ENCODE measurements at places on chromosomes 6 and 20.

DNA sequence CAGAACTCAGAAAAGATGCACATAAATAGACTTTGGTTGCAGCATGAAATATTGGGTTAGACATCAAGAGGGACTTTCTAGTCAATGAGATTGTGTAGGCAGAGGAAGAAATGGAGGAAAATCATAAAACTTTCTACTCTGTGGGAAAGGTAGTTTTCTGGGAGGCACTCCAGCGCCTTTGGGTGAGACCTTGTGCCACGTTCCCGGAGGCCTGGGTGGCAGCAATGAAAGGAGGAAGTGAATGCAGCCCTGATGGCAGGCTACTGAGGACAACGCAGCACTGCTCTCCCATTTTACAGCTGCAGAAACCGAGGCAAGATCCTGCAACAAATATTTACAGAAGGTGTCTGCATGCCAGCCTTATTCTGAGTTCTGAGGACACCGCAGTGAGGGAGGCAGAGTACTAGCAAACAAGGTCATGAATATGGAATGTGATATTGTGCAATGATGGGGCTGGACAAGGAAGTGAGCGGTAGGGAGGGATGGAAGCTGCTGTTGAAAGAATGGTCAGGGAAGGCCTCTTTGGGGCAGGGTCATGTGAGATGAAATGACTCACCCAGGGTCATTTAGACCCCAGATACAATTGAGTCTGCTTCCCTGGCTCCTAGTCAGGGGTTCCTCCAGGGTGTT is 159.1 kb downstream of the TFAP2C start:
- DNase-seq, result no peak

DNA sequence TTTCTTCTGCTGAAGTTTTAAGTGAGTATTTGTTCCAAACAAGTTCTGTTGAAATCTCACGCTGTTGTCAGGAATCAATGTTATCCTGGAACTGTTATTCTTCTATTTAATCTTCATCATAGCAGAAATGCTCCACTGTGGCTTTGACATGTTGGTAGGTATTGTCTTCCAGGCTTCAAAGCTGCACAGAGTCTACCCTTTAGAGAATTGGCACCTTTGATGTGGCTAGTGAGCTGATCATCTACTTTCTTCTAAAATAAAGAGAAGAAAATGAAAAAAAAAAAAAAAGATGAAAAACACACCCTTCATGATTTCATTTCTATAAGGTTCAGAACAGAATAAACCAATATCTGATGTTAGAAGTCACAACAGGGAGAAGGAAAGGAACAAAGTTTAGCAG is 5.8 kb upstream of the ZSCAN23 start:
- DNase-seq, result no peak

- DNase-seq, result no peak
Measured at GRCh38 chr20:31797364-31797763, 21.8 kb upstream of the MYLK2 start.

GRCh38 chr6:11054722-11055121 is 10.6 kb upstream of the ELOVL2 start:
- no peak for DNase-seq

GRCh38 chr6:25896252-25896651 is 22.2 kb upstream of the SLC17A3 start:
- DNase-seq, result no peak

DNA sequence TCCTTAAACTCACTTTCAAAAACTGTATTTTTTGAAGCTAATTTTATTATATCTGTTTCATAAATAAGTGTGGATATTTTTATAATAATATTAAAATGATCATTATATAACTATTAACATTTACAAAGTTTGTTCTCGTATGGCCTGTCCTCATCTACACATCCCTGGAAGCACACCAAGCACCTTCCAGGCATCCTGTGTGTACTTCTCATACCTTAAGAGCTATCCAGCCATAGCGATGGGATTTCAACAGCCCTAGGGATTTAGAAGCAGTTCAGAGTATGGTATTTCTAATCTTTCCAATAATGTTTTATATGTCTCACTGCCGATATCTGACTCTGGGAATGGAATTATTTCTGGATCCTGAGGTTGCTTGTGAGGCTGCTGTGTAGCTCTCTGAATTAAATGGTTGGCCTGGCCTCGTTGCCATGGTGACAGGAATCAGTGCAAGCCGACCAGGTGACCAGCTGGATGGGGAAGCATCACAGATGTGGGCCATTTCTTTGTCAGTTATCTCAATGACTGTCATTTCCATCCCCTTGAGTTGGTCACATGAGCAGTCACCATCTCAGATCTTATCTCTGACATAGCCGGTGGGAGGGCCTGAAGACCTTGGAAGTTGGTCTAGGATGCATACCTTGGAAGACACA is 265.2 kb upstream of the RIN2 start:
- no peak for DNase-seq

DNA sequence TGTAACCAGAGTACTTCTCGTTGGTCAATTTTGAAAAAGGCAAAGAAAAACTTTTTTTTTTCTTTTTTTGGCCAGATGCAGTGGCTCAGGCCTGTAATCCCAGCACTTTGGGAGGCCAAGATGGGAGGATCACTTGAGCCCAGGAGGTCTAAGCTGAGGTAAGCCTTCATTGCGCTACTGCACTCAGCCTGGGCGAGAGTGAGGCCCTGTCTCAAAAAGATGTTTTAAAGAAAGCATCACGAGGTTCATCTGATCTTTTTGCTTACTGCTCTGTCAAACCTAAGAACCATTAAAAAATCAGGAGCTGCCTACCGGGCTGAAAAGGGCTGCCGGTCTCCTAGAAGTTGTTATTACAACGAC is 607 bp downstream of the LYRM2 start:
- DNase-seq, result no peak

DNA sequence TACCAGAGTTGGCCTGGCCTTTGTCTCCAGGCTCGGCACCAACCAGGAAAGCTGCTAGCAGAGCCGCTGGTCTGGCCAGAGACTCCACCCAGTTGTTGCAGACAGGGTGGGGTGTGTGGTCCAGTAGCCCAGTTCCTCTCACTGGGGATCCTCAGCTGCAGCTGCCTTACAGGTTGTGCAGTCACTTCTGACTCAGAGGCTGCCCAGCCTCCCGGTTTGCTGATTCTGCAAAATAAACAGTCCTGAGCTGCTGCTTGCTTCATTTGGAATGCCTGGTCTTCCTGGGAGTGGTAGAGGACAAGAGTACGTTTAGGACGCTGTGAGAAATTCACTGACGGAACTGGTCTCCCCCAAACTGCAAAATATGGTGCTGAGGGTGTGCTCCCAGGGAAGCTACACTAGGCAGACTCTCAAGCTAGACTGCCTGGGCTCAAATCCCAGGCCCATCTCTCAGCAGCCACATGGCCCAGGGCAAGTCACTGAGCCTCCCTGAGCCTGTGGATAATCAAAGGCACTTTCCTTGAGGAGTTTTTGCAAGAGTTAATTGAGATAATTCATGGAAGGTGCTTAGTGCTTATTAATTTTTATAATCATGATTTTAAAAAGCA is 246.1 kb downstream of the TFAP2C start:
- no peak for DNase-seq

GRCh38 chr20:63490416-63490815 is 8.5 kb downstream of the EEF1A2 start:
- no peak for DNase-seq

- no peak for DNase-seq
Measured at GRCh38 chr6:22886650-22887581, 317.6 kb downstream of the HDGFL1 start.

DNA sequence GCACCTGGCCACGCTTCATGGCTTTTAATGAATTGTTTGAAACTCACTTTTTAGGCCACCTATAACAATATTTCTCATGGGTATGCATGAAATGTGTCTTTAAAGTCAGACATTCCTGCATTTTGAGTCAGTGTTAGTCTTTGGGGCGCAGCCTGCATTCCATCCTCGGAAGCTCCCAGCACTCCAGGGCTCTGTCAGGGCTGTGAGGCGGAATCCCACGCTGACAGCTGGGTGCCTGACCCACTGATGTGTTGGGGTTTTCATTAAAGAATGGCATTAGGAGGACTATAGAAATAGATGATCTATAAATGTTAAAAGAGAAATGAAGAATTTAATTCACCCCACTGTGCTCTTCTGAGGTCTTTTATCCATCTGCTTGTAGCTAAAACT is 16.2 kb upstream of the CLDN20 start:
- no peak for DNase-seq

GRCh38 chr6:111250791-111251354 is 163.6 kb downstream of the SLC16A10 start:
- no peak for DNase-seq

DNA sequence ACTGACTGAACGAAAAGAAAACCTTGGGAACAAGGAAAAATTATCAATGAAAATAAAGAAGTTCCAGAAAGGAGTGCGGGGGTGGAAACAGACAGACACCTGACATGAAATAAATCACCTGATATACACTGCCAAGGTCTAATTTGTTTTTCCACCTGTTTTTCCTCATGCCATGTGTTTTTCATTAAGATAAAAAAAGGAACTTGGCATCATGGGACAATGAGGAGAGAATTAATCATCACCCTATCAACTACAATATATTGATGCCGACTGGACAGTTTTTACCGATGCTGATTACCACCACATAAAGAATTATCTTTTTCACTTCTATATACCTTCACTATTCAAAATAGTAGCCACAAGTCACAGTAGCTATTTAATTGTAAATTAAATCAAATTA is 233.2 kb downstream of the ARHGAP18 start:
- no peak for DNase-seq

DNA sequence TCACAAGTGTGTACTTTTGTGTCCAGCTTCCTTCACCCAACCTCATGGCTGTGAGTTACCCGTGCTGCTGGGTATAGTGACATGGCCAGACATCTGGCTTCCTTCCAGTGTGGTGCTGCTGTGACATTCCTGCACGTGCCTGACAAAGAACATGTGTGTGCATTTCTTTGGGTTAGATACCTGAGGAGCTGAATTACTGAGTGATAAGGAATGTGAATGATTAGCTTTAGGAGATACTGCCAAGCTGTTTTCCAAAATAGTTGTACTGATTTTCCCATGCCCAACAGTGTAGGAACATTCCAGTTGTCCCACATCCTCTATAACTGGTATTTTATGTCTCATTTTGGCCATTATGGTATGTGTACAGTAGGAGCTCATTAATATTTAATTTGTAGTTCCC is 132.5 kb downstream of the PREX1 start:
- no peak for DNase-seq

GRCh38 chr6:1705630-1706029 is 95.9 kb downstream of the FOXC1 start:
- no peak for DNase-seq

GRCh38 chr6:88368071-88368787 is 202.1 kb upstream of the CNR1 start:
- DNase-seq, result no peak

DNA sequence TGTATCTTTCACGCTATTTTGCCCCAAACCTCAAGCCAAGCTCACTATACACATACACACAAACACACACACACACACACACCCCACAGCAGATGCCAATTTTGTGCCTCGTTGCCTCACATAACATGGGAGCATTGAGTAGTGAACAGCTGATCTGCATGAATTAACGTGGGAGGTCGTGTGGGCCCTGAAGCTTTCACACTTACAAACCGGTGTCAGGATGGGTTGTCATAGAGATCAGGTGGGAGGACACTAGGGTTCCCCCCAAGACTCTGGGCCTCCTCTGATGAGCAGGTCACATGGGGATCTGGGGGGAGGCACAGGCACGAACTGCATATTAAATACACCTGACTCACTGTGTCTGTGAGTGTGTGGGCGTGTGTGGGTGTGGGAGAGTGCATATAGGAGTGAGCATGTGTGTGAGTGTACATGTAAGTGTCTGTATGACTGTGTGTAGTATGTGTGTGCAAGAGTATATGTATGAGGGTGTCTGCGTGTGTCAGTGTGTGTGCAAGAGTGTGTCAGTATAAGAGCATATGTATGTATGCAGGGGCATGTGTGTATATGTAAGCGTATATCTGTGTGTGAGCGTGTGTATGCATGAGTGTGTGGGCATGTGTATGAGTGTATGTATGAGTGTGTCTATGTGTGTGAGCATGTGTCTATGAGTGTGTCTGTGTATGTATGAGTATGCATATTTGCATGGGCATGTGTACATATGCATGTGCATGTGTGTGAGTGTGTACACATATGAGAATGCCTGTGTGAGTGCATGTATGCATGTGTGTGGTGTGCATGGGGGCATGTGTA is 370.4 kb downstream of the PREX1 start:
- DNase-seq, result peak; percentile 11

DNA sequence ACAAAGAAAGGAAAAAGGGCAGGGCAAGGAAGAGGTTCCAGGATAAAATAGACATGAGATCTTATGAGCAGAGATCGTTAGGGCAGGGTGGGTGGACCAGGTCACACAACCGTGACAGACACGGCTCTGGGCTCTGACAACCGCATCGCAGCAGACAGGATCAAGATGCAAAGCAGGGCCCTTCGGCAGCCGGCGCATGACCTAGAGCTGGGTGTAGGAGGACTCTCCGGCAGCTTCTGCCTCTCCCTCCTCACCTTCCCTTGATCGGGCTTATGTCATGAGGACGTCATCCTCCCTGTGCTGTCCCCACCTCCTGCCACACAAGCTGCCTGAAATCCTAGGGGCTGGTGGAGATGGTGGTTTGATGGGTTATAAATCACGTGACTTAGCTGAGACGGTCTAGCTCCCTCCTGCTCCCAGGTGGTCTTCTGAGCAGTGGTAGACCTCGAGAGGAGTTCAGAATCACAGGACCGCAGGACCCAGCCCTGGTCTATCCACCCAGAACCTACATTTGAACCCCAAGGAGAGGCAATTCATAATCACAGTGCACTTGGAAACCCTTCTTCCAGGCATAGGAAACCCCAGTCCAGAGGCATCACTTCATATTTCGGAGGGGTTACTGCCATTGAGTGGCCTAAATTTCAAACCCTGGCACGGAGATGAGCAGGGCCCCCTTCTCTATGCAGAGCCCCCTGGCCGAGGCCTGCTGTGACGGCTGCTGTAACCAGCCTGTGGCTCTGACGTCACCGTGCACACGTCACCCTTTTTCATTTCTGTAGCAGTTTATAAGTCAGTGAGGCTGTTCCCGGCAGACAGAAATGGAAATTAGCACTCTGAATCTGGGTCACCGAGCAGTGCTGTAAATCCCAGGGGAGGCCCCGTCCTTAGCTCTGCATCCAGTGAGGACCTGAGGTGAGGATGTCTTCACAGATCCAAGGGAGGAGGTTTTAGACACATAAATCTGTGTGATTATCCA is 8.7 kb upstream of the CCR6 start:
- no peak for DNase-seq

DNA sequence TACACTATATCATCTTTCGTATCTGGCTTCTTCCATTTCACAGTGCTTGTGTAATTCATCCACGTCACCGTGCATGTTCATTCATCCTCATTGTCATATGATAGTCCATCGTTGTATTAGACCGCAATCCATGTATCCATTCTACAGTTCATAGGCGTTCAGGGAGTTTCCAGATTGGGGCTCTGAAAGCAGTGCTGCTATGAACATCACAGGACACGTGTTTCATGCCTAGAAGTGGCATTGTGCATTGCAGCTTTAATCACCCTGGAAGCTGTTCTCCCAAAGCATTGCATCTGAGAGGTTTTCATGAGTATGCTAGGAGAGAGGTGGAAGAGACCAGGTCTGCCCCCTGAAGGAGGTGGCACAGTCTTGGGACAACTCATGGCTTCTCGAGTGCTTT is 35.3 kb downstream of the BMP7 start:
- DNase-seq, result no peak

GRCh38 chr6:69631552-69632346 is 165.1 kb downstream of the LMBRD1 start:
- no peak for DNase-seq

GRCh38 chr6:156454867-156455266 is 322.3 kb upstream of the ARID1B start:
- no peak for DNase-seq

Data from stimulated activated CD4-positive, alpha-beta T cell treated with anti-CD3 and anti-CD28 coated beads, Interleukin-2, amount 100 ng/mL, for 4 hours (primary cell).